ENCODE measurements at places on chromosomes 2 and 18.

DNA sequence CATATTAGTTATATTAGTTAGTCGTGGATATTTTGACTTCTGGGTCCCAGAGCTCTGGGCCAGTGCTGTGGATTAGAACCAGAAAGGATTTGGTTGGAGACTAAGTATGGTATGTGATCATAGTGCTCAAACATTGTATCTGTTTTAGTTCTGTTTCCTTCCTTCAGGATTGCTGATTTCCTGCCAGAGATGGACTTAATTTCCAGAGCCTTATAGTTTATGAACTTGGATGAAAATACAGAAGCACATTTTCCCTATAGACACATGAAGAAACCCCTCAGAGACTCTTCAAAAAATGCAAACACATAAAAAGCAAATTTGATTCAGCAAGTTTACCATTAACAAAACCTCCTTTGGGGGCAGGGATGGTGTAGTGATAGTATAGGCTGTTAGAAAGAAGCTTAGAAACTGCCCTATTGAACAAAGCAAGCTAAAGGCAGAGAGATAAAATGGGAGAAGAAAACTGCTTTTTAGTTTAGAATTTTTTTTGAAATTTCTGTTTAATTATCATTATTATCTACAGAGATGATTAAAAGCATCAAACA lies 88.7 kb upstream of the EFEMP1 start:
- DNase-seq: no peak

DNA sequence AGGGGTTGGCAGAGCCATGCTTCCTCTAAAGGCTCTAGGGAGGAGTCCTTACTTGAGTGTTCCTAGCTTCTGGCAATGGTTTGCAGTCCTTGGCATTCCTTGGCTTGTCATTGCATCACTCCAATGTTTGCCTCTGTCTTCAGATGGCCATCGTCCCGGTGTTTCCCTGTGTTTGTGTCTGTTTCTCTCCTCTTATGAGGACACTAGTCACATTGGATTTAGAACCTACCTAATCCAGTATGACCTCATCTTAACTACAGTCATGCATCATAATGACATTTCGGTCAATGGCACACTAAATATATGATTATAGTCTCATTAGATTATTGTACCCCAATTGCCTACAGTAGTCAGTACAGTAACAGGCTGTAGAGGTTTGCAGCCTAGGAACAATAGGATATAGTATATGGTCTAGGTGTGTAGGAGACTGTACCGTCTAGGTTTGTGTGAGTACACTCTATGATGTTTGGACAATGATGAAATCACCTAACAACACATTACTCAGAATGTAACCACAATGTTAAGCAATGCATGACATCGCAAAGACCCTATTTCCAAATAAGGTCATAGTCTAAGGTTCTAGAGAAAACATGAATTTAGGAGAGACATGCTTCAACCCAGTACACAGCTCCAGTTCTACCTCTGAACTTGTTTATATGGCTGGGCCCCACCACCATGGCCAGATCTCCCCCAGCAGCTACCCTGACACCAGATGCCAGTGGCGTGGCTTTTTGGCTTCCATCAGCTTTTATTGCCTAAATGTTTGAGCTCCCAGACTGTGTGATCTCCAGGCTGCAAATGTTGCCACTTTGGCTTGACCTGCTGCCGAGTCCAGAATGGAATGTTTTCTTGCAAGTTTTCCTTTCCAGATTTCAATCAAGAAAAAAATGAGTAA lies 22.1 kb downstream of the SRD5A2 start:
- no peak for DNase-seq

DNA sequence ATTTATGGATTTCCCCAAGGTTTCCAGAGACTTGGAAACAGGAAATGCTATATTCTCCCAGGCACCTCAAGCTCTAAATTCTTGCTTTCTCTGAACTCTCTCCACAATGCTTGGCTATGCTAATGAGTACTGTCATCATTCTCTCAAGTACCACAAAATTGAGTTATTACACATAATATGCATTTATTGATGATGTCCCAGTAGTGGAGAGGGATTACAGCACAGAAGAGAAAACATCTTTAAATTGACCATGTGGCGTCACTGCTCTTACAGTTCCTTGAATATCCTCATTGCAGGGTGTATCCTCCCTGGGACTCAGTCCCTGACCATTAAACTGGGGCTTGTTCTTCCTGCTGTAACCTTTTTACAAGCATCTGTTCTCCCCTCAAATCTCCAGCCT lies 681.1 kb upstream of the FANCL start:
- DNase-seq: no peak

- DNase-seq: no peak
These were observed 51.2 kb downstream of the SLC14A2 start for GRCh38 chr18:45666520-45666919.

GRCh38 chr2:235433860-235434259 lies 60.0 kb upstream of the AGAP1 start:
- peak; percentile 16 for DNase-seq

DNA sequence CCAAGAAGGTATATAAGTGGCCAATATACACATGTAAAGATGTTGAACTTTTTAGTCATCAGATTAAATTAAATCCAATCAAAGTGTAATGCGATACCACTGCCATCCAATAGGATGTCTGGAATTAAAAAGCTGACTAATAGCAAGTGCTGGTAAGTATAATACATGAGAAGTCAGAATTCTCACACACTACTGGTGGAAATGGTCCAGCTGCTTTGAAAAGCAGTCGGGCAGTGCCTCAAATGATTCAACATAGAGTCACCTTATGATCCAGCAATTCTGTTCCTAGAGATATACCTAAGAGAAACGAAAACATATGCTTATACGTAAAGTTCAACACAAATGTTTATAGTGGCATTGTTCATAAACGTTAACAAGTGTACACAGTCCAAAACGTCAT lies 124.1 kb upstream of the MYT1L start:
- no peak for DNase-seq

DNA sequence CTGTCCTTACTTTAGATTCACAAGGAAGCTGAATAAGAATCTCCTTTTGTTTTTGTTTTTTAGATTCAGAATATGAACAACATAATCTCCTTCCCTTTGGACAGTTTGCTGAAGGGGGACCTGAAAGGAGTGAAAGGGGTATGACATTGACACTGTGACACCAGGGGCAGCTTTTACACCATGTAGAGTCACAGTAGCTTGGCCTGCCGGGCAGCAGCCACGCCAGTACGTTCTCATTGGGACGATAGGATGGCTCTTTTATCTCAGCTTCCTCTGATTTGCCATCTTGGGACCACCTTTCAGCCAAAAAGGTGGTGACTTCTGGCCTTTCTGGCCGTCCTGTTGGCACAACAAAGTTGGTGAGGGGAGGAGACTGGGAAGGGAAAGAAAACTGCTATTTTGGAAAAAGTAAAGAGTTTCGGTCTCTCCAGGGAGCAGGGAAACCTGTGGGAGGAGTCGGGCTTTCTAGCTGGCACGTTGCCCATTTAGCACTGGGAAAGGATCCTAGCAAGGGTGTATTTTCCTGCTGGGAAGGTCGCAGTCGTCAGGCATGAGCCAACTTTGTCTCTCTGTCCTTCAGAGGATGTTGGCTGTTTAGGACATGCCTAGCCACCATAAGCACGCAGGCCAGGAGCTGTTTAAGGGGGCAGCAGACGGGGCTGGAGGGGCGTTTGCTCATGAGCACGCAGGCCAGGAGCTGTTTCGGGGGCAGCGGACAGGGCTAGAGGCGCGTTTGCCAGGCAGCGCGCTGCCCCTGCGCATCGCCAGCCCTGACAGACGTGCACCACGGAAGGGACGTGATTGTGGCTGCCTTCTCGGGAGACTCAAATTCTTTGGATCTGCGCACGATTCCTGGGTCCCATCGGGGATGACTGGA lies 104.6 kb downstream of the ITGB1BP1 start:
- DNase-seq: no peak

GRCh38 chr18:4058179-4058578 lies 396.9 kb downstream of the DLGAP1 start:
- DNase-seq: no peak

DNA sequence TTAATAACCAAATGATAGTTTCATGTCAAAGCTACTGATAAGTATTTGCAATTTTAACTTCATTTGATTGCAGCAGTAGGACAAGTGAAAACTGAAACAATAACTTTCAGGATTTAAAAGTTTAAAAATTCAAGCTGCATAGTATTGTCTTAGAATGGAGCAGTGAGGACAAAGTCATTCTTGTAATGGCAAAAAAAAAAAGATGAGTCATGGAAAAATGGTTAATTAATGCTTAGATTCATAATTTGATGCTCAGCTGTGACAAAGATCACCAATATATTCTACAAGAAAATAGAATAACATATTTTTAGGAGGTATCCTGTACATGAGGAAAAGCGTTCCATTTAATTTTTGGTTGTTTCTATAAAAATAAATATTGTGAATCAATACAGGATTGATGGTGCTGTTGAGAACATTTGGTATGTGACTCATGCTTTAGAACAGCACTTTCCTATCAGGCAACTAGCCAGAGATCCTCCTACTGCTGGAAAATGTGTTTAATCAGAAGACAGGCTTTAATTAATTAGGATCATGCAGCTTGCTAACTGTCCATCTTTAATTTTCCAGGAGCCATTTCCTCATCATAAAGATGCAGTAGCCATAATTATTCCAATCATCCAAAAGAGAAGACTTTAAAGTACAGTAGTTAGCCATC lies 239.0 kb upstream of the MMADHC start:
- DNase-seq: no peak

GRCh38 chr2:236158969-236159777 lies 9.0 kb downstream of the GBX2 start:
- no peak for DNase-seq

DNA sequence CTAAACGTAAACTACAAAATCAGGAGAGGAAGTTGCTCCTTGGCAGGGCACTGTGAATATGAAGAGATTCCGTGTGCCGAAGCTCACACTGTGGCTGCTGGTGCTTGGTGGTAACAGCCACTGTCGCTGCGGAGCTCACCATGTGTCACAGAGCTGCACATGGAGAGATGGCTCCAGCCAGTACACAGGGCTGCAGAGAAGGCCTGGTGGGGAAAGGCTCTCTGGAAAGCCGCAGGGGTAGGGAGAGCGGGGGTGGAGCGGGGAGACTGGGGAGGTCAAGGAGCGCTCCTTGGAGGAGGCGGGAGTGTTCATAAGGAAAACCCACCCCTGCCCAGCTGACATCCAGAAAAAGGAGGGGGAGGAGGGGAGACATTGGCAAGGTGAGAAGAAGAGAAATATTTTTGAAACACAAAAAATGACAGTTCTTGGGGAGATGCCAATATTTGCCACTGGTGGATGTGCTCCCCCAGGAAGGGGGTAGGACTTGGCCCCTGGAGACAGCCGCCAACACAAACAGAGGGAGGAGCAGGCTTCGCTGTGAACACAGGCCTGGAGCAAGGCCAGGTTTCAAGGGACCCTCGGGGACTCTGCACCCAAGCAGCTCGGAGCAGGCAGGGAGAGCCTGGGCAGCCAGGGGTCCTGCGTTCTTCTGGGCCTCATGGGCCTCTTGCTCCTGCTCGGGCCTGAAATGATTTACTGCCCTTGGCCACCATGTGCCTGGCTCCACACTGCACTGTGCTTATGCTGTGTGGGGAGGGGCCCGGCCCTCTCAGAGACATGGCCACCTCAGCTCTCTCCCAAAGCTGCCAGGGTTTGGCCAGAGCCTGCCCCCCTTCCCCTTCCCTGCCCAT lies 102.6 kb upstream of the GLI2 start:
- DNase-seq: no peak

Measured in A549 (cell line).